ENCODE measurements at places on chromosomes 12 and 14.

DNA sequence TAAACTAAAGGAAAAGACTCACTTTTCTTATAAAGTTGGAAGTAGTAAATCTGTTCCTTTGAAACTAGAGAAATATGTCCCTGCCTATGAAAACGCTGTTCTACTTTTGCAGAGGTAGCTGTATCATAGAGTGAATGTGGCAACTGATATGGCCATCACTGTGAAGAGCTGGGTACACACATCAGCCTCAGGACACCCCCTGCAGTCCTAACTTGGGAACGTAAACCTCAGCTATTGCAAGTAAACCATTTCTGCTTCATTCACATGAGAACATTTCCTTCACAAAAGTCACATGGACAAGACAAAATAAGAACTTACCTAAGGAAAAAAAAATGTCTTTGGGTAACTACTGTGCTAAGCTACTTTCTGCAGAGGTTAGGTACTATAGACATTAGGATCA is 233.3 kb upstream of the PPFIA2 start:
- peak; percentile 42 for DNase-seq

DNA sequence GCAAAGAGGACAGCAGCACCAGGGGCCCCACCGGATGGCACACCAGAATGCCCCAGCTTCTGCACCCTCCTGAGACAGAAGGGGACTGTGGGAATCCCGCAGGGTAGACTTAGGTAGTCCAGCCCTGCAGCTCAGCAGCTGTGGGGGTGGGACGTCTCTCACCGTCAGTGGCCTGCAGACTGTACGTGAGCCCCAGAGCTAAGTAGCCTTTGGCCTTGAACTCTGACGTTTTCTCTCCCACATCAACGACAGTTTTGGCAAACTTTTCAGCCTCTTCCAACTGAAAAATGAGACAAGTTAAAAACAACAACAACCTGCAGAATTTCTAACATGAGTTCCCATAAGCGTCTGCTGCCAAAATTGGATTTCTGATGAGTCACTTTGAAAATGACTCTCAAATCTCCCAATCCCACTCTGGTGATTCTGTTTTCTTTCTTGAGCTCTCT is 161.4 kb downstream of the TTC7B start:
- no peak for DNase-seq

- no peak for DNase-seq
Observed at GRCh38 chr14:73725116-73726024, 11.2 kb upstream of the PNMA1 start.

GRCh38 chr12:1965916-1966315 is 38.3 kb downstream of the DCP1B start:
- no peak for DNase-seq

DNA sequence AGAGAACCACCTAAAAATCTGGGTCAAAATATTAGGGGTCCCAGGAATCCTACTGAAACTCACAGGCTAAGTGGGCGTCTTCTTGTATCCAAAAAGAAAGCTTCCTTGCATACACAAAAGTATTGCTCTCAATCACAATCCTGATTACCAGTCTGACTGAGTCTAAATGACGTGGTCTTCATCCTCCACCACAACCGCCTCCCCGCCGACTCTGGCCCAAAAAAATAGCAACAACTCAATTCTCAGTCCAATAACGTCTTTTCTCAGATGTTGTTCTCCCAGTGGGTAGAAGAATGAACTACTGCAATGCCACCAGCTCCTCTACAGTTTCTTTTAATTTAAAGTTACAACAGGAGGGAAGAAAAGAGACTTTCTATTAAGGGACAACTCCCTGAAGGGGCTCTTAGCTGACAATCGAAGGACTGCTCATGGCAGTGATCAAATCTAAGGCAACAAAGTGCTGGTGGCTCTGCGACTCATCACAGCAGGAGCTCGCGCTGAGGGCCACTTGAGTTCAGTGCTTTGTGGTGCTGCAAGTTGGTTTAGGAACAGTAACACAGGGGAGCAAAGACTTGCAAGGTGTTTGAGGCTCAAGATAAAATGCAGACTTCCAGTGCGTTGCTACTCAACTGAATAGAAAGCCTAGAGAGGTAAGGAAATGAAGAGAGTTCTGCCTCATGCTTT is 394.1 kb downstream of the BCAT1 start:
- DNase-seq, result no peak

GRCh38 chr14:88312257-88312656 is 10.8 kb downstream of the KCNK10 start:
- DNase-seq, result no peak

GRCh38 chr12:131621701-131622421 is 89.0 kb upstream of the SFSWAP start:
- no peak for DNase-seq

- no peak for DNase-seq
Observed at GRCh38 chr12:13304924-13305323, 108.4 kb downstream of the EMP1 start.

DNA sequence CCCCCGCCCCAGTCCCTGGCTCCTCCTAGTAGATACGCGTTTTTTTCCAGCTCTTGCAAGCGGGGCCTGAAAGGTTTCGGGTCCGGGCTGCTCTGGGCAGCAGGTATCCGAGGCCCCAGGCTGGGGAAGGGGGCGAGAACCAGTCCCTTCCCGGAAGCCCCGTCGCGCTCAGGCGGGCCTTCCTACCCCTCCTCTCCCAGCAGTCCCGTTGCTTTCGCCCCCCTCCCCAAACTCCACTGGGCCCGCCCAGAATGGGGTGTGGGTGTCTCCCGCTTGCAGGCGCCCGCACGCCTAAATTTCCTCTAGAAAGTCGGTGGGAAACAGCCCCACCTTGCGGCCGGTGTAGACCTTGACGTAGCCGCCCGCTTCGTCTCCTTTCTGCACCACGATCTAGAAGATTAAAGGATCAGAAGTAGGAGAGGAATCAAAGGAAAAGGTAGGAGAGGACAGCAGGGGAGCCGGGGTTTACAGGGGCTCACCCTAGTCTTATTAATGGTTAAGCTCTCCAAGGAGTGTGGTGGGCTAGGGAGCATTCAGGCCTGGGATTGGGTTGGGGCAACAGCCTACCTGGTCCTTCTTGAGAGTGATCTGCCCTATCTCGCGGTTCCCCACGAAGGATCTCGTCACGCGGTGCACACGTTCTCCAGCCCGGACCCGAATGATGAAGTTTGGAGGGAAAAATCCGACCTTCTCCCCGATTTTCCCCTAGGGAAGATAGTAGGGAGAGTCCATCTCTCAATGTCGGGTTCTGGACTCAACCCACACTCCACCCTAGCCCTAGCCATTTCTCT is 7.3 kb downstream of the STAC3 start:
- peak; percentile 86 for DNase-seq

- DNase-seq, result no peak
Observed at GRCh38 chr14:77708749-77709148, 846 bp downstream of the SLIRP start.

DNA sequence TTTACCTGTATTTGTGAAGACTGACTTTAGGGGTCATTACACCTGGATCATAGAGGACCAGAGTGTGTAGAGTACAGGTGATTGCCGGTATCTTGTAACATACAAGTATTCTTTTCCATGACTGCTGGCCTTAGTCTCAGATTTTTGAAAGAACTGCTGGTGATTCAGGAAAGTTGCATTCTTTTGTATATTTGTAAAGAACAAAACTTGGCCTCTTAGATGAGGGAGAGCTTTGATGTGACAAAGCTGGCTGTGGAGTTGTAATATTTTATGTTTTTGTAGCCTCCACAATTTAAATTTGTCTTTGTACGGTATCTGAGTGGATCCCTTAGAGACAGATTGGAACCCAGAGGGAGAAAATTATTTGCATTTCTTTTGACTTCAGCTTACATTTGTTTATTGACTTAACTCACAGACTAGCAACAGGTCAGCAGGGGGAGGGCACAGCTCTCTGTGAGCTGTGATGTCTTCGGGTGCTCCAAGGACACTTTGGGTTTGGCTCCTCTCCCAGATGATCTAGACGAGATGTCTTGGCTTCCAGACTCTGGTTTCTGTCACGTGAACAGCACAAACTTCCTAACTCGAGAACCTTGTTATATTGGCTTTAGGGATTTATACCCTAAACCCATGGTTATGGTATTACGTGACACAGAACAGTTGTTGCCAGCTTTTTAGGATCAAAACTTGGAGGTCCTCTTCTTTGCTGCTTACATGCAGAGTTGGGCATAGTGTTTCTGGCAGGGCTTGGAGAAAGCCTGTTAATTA is 65.9 kb downstream of the DAAM1 start:
- DNase-seq, result no peak

DNA sequence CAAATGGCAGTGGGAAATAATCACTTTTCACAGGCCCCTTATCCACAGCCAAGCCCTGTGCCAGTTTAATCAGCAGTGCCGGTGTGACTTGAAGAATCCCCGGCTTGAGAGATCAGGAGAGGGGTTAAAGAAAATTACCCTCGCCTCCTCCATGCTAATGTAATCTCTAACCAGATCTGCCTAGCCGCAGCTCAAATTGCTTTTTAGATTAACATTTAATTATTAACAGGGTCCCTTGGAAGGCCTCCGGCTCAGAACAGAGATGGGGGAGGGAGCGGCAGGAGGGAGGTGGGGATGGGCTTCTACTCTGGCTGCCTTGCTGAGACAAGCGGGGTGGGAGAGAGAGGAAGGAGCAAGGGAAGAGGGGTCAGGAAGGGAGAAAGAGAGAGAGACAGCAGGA is 24.0 kb downstream of the FAM222A start:
- no peak for DNase-seq

DNA sequence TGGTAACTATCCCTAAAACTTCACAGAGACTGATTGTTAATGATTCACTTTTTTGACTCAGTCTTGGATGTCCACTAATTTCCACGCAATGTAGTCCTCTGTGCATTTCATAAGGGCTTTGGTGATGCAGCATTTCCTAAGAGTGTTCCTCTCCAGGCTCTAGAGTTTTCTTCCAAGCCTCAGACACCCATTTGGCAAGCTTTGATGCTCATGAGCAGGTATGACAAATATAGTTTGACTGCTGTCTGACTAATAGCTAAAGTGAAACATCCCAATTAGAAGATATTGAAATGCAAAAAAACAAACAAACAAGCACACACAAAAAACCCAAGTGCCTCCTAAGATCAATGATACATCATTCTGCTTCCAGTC is 1.5 kb upstream of the VAMP1 start:
- DNase-seq, result no peak

DNA sequence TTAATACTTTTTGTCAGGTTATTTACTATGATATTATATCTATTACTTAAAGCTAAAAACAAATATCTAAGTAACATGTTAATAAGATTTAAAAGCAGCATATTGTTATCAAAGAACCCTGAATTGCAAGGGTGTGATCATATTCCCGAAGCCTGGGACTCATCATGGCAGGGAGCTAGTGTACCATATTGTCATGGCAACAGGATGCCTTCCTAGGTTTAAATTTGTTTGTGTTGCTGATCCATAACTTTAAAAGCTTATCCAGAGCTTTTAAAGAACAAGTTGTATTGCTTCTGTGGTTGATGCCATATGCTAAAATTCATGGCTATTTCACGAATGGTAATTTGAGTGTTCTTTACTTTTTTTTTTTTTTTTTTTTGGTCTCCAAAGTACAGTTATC is 500.5 kb downstream of the NAV3 start:
- DNase-seq, result no peak

DNA sequence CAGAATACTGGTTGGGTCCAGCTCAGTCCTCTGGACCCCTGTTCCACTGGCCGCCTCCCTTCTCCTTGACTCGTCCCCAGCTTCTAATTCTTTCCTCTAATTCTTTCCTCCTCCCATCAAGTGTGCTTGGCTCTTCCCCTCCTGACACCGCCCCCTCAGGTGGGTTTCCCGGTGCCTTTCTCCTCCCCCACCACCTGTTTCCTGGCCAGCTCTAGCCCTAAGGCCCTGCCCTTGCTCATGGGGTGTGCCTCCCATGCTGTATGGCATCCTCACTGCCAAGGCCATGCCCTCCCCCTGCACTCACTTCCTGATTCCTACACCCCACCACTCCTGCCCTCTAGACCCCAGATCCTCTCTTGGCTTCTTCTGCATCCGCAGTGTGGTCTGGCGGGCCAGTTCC is 12.1 kb upstream of the EML1 start:
- no peak for DNase-seq

- no peak for DNase-seq
Observed at GRCh38 chr12:85569261-85569660, 266.9 kb downstream of the RASSF9 start.

DNA sequence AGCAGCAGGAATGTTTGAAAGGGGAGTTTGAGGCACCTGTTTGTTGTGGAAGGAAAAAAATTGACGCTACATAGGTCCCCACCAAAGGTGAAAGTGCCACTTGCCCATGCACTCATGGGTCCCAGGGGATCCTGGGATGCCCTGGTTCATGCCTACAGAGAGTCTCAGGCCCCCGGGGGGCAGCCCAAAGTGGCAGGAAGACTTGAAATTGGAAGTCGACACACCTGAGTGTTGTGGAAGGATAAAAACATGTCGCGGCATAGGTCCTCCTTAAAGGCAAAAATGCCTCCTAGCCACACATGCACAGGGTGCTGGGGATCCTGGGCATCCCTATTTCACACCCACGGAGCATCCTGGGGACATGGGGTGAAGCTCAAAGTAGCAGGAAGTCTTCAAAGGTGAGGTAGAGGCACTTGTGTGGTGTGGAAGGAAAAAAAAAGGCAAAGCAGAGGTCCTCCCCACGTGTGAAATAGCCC is 576.1 kb downstream of the ALG10 start:
- no peak for DNase-seq

DNA sequence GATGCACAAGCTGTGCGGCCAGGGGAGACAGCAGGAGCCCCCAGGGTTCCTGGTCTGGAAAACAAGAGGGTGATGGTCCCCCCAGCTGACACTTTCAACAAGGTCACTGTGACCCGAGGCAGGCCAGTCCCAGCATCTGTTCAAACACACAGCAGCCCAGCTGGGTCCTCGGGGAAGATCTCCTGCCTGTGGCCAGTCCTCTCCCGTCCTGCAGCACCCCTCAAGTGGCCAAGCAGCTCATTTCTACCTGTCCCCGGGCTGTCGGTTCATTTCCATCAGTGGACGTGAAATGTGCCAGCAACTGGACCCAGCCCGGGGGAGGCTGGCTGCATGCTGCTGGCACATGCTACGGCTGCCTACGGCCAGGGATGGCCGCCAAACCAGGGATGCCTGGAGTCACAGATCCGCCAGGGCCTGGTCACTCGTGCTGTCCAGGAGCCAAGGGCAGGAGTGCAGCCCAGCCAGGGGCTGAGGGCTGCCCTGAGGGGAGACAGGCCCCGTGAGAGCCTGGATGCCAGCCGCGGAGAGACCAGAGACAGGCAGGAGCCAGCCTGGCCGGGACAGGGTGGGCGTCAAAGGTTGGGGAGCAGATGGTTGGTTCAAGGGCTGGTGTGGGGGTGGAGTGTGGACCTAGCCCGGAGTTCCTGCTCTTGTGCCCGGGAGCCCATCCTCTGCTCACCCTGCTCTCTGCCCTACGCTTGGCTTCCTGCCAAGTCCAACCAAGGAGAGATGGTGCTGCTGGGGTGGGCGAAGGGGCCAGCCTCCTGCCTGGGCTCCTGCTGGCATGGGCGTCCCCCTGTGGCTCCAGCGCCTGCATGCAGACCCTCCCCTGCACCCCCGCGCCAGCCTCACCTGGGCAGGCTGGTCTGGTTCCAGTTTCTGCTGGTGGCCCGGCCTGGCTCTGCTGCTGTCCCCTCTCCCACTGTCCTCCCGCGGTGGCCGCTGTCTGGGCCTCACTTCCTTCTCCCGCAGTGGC is 143.8 kb downstream of the ADGRD1 start:
- no peak for DNase-seq

All from activated CD4-positive, alpha-beta memory T cell treated with anti-CD3 and anti-CD28 coated beads, Interleukin-2, amount 10 ng/mL, durations not matched to agents 7 days and 5 days (primary cell).